GM12878 (cell line): ENCODE measurements at places on chromosomes 7 and 10. TPM values are rescaled to one million over a fixed set of nuclear protein-coding genes. Genes with fewer than 3 reads are reported as not detected.
A peak's percentile ranks its signal among the peaks of the same experiment; 100 is the strongest.

- H3K36me3 ChIP-seq = no peaks in the 10 kb centered on the region; the same call in 1 of the 2 replicates
- no peak overlapping the region for H3K4me3 ChIP-seq
- no peak overlapping the region for H3K27ac ChIP-seq
- no peaks in the 10 kb centered on the region for H3K4me1 ChIP-seq
- DNase-seq = no peak
- no peaks in the 10 kb centered on the region for H3K27me3 ChIP-seq
These were observed 144.5 kb downstream of the ADCY1 start for GRCh38 chr7:45718464-45719330.

- no peaks in the 10 kb centered on the region for H3K4me1 ChIP-seq
- H3K27ac ChIP-seq = no peak overlapping the region
- H3K4me3 ChIP-seq = no peak overlapping the region
- DNase-seq = no peak
These were observed 122.0 kb downstream of the ADARB2 start for GRCh38 chr10:1615186-1615954.

Gene TACC2
- 0.21 and 0.64 TPM in 2 replicates for total RNA-seq

DNA sequence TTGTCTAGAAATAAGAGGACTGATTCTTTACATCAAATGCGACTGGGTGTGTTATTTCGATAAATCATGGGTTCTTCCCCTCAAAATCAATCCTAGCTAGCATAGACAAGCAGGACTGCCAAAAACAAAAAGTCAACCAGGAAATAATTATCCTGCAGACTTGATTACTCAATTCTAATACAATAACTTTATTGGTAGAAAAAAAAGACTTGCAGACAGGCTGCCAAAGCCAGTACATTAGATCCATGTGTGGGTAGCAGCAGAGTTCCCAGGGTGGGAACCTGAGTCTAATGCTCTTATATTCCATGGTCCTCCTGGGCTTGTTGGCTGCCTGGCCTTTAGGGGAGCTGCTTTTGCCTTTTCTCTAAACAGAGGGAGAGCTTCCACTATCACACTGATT is 7.8 kb downstream of the AFAP1L2 start:
- no peak for DNase-seq
- no peak overlapping the region for H3K4me3 ChIP-seq
- peak overlapping the region; percentile 28 for H3K27ac ChIP-seq
- H3K27me3 ChIP-seq = no peaks in the 10 kb centered on the region
- no peaks in the 10 kb centered on the region for H3K36me3 ChIP-seq
- H3K4me1 ChIP-seq = peaks cover 18% of the 10 kb centered on the region

DNA sequence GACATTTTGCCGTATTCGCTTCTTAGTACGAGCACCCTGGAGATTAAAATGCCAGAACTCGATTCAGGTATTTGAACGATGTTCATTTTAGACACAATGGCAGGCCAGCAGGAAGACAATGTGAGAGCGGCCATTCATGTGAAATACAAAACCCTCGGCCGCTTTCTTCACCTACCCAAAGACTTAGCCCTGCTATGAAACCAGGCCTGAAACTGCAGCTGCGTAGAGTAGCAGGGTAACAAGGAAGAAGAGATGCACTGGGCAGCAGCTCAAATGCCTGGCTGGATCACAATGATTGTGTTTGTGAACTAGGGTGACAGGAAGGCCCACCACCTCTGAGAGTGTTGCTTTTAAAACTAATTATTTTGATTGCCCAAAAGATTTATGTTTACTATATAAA is 234.8 kb downstream of the TRIL start:
- no peaks in the 10 kb centered on the region for H3K27me3 ChIP-seq
- H3K4me1 ChIP-seq = no peaks in the 10 kb centered on the region
- no peak overlapping the region for H3K27ac ChIP-seq
- H3K4me3 ChIP-seq = no peak overlapping the region
- DNase-seq = no peak

GRCh38 chr10:44070282-44070681 is 314.6 kb downstream of the CXCL12 start:
- H3K27ac ChIP-seq = no peak overlapping the region
- no peaks in the 10 kb centered on the region for H3K36me3 ChIP-seq
- H3K27me3 ChIP-seq = no peaks in the 10 kb centered on the region
- H3K4me3 ChIP-seq = no peak overlapping the region
- no peak for DNase-seq
- no peaks in the 10 kb centered on the region for H3K4me1 ChIP-seq

Gene MRPS24
- 123 and 127 TPM in 2 replicates for total RNA-seq

- H3K36me3 ChIP-seq = no peaks in the 10 kb centered on the region
- no peaks in the 10 kb centered on the region for H3K27me3 ChIP-seq
- H3K4me3 ChIP-seq = no peak overlapping the region
- no peaks in the 10 kb centered on the region for H3K4me1 ChIP-seq
- H3K27ac ChIP-seq = no peak overlapping the region
These were observed 287.4 kb downstream of the EXOC4 start for GRCh38 chr7:133540096-133540860.

DNA sequence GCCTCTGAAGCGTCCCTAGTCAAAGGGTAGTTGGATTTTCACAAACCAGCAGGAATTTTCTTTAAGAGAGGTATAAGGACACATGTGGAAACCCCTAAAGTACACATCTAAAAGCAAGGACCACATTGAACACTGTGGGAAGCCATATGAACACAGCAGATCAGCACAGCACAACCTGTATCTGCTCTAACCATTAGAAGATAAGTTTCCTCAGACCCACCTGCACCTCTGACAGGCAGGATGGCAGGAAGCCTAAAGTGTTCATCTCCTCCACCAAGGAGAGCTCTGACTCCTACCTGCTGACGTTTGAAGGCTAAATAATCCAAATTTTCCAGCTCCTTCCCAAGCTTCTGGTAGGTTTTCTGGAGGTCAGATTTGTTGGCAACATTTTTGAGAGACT is 174.4 kb downstream of the CTNNA3 start:
- no peaks in the 10 kb centered on the region for H3K36me3 ChIP-seq
- no peaks in the 10 kb centered on the region for H3K4me1 ChIP-seq
- H3K27ac ChIP-seq = no peak overlapping the region
- DNase-seq = no peak
- no peak overlapping the region for H3K4me3 ChIP-seq
- H3K27me3 ChIP-seq = no peaks in the 10 kb centered on the region
